ENCODE measurements at places on chromosomes 3 and 15. TPM values are rescaled to one million over a fixed set of nuclear protein-coding genes. Genes with fewer than 3 reads are reported as not detected.

DNA sequence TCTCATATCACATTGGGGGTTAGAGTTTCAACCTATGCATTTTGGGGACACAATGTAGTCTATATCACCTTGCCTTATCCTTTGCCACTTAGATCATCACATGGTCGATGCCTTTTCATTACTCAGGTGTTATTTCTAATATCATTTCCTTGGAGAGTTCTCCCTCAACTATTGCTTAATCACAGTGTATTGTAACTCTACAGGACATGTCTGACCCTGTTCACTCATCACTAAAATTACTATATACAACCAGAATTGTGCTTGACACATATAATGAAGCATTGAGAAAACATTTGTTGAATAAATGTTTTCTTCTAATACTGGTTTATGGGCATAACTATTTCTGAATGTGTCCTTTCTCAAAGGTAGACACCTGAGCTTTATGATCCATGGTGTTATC lies 207.4 kb downstream of the EPHA6 start:
- no peak for DNase-seq

Gene FOXL2
- polyA plus RNA-seq, result not detected

DNA sequence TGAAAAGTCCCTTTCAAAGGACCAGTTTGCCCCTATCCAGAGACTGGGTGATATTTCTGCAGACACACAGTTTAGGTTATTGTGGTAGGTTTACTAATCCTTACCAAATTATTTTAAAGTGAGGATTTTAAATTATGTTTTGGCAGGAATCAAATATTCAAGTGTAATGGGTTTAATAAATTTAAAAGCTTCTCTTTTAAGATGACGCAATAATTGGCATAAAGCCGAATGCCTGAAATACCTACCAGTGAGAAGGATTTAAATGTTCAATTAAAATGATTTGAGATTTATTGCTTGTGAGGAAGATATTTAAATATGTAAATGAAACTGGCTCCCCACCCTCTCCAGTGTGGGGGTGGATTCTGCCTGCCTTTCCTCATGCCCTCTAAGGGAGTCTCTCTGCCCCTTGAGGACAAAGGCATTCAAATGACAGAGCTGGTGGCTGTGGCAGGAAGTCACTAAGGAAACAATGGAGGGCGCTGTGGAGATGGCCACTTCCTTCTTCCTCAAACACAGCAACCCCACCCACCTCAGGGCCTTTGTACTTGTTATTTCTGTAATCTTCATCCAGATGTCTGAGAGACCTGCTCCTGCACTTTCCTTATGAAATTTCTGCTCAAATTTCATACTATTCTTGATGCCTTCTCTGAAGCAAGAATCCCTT lies 131.7 kb downstream of the TNIK start:
- no peak for DNase-seq

Gene RARB
- polyA plus RNA-seq, result 22.2 TPM

DNA sequence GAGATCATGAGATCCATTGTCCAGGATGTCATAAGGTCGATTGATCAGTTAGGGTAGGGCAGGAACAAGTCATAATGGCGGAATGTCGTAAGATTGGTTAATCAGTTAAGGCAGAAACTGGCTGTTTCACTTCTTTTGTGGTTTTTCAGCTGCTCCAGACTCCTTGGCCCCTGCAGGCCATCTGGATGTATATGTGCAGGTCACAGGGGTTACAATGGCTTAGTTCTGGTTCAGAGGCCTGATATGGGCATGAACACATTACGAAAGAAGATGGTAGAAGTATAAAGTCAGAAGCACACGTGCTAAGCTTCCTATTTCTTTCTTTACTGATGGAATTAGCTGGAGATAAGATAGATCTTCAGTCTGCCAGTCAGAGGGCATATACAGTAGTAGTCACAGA lies 315.4 kb upstream of the LRRC3B start:
- no peak for DNase-seq

Gene UMPS
- 37.3 TPM for polyA plus RNA-seq

Gene ADIPOQ
- polyA plus RNA-seq, result not detected

Gene GOLGA6A
- not detected for polyA plus RNA-seq

DNA sequence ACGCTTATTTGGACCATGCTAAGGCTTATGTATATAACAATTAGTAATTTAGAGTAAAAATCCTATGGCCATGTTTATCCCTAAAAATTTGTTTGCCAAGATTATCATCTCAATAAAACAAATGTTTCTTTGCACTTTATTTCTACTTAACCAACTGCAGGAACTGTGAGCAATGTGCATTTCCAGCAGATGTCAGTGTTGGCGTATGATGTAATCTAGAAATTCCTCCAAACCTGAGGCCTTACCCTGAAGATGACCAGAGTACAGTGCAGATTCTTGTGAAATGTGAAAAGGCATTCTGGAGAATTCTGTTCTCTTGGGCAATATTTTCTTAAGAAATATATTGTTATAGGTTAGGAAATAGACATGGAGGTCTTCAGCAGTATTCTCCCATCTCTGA lies 205.9 kb downstream of the MBNL1 start:
- peak; percentile 63 for DNase-seq

DNA sequence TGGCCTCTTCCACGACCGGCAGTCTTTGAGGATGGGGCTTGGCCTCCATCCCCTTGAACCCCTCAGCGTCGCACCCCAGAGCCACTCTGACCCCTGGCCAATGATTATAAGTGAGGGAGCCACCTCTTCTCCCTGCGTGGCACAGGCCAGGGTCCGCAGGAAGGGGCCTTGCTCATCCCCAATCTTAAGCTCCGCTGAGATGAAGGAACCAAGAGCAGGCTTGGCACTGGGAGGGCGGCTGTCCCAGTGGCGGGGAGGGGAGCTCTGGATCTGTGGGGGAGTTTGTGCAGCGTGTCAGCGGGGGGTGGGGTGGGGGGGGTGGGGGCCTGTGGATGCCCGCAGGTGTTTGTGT lies 13.8 kb upstream of the ADPGK start:
- no peak for DNase-seq

Gene LMAN1L
- not detected for polyA plus RNA-seq

Gene SMAD3
- 24.7 TPM for polyA plus RNA-seq

DNA sequence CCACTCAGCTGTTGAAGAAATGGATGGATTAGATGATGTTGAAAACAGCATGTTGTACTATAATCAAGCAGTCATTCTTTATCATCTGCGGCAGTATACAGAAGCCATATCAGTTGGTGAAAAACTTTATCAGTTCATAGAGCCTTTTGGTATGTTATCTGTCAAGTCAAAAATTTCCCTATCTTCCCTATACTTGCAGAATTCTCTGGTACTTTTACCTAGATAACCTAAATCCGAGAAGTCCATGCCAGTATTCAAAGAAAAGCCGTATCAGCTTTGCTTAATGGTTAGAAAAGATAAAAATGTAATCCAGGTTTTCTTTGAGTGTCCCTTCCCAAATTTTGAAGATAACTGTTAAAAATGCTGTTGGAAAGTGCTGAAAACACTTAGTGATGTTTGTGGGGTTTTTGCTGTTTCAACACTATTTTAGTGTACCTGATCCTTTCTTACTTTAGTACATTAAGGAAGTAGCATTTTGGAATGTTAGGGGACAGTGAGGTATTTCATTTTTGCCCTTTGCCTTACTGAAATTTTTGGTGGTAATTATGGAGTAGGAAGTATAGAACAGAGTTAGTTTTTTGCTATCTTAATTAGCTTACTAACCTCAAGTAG lies 23.8 kb downstream of the CNOT10 start:
- DNase-seq, result no peak

DNA sequence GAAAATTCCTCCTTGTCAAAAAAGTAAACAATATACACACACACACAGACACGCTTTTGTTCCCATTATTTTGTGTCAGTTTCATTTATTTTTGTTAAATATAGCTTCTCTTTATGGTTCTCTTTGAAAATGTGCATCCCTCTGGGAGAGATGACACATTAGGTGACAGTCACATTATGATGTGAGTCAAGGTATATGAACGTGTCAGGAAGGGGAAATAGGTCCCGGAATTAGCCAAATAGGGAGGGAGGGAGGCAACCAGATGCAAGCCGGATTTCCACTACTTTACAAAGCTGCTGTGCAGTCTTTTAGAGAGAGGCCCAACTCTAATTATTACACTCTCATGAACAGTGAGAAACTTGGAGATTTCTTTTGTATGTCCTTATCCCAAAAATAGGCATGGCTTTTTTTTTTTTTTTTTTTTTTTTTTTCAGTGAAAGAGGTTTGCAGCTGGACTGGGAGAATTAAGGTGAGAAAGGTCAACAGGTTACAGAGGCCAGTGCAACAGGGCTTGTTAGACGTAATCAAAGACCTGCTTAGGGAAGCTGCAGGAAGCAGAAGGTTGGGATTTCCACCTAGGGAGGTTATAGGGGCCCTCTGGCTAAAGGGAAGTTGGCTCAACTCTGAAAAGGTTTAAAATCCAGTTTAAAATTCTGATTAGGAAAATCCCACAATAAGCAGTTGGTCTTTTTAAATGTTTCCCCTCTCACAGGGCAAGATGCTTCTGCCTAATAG lies 240.5 kb upstream of the UBE2E1 start:
- DNase-seq, result no peak

GRCh38 chr3:158713094-158713499 lies 19.2 kb downstream of the RARRES1 start:
- no peak for DNase-seq

DNA sequence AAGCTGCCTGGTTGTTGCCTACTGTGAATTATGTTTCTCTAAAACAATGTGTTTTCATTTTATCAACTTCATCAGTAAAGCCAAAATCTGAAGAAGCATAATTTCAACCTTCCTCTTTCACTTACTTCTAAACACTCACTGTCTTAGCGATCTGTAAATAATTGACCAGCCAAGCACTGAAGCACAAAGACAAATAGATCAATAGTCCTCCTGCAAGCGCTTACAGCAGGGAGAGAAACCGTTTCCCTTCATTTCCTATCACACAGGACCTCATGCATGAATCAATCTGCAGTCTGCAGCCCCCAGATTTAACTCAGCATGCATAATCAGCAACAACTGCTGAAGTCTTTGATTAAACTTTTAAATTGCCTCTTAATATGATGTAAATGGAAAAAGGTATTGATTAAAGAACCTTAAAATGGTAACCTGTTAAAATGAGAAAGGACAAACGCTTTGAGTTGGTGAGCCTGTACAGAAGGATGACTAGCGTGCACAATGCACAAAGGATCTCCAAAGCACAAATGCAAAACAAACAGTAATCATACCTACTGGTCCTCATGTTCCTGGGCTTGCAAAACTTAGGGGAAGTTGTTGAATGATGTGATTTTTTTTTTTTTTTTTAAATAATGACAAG lies 370.2 kb upstream of the ZNF385D start:
- no peak for DNase-seq

- no peak for DNase-seq
These were observed 123.5 kb downstream of the GHSR start for GRCh38 chr3:172324611-172325203.

DNA sequence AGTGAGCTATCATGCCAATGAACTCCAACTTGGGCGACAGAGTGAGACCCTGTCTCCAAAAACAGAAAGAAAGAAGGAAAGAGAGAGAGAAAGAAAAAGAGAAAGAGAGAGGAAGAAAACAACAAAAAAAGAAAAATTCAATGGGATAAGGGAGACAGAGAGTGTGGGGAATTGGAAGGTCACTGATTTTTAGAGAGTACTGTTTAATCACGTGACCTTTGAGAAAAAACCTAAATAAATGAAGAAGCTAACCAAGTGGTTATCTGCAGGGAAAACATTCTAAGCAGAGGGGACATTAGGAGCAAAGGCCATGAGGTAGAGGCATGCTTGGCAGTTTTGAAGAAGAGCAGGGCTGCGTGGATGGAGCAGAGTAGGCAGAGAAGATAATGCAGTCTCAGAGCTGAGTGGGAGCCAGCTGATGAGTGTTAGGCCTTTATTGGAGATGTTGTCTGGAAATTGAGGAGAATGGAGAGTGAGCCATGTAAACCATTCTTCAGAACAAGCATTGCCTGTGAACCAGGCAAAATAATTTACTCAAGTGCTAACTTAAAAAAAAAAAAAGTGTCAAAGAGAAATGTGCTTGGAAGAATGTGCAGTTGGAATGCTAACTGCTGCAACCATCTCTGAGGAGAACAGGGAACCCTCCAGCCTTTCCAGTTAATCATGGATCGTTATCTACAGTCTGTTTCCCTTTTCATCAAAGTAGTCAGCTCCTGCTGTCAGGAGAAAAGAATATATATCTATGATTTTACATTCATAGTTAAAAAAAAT lies 377.3 kb upstream of the SEMA6D start:
- DNase-seq, result no peak

DNA sequence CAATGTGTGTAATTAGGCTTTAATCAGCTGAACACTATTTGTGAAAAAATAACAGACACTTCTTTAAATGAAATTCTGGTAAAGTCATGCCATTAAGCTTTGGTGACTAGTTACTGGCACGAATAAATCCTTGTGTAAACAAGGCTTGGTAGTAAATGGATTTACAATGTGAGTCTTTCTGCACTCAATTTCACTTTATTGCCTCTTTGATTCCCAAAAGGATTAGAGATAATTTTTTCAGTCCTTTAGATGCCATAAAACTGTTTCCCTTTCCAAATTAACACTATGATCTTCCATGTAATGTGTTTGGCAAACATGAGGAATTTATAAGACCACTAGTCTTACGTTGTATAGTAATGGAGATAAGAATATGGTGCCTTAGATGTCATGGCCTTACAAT lies 339.5 kb upstream of the DNAJC19 start:
- DNase-seq, result no peak

Gene FGF12
- 2.1 TPM for polyA plus RNA-seq

Gene SLCO2A1
- 7.0 TPM for polyA plus RNA-seq
